H1 (cell line): ENCODE measurements at places on chromosomes 12 and 14. TPM values are rescaled to one million over a fixed set of nuclear protein-coding genes. Genes with fewer than 3 reads are reported as not detected.

DNA sequence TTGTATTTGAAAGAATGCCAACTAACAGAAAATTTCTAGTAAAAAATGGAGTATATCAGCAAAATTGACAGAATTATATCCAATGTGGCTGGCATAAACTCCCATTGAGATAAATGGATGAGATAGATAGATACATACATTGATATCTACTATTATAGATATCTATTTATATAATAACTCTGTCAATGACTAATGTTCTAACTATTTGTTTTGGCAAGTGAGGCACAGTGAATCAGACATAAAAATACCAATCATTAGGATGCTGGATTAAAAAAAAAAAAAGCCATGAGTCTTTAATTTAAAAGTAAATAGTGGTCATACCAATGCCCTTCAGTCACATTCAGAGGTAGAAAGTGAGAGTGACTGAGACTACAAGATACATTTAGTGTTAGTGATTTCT is 33.7 kb upstream of the GLIPR1 start:
- no peak for DNase-seq

DNA sequence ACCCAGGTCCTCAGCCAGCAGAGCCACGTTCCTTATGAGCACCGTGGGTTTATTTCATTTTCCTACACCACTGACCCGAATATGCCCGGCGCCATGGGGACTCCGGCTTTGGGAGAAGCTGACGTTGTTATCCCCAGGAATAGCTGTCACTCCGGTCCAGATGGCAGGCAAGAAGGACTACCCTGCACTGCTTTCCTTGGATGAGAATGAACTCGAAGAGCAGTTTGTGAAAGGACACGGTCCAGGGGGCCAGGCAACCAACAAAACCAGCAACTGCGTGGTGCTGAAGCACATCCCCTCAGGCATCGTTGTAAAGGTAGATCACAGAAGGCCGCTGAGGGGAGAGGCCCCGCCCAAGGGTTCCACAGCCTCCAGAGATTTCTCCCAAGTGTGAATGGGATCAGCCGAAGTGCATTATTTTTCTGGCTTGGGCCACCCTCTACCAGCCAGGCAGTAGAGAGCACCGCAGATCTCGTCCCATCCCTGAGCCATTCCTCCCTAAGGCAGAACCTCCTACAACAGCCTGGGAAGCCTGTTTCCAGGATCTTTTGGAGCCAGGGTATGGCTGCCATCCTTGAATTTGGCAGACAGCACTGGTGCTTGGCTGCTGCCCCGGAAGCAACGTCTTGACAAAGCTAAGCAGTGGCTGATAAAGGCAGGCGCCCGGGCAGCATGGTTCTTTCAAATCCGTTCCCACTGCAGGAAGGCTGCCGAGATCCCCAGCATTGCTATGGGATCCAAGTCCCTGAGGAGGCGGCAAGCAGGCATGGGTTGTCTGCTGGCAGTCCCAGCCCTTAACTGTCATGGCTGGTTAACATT is 17.8 kb downstream of the CDK2AP1 start:
- no peak for DNase-seq

- DNase-seq: no peak
Measured at GRCh38 chr12:28585146-28585545, 394.9 kb downstream of the CCDC91 start.

DNA sequence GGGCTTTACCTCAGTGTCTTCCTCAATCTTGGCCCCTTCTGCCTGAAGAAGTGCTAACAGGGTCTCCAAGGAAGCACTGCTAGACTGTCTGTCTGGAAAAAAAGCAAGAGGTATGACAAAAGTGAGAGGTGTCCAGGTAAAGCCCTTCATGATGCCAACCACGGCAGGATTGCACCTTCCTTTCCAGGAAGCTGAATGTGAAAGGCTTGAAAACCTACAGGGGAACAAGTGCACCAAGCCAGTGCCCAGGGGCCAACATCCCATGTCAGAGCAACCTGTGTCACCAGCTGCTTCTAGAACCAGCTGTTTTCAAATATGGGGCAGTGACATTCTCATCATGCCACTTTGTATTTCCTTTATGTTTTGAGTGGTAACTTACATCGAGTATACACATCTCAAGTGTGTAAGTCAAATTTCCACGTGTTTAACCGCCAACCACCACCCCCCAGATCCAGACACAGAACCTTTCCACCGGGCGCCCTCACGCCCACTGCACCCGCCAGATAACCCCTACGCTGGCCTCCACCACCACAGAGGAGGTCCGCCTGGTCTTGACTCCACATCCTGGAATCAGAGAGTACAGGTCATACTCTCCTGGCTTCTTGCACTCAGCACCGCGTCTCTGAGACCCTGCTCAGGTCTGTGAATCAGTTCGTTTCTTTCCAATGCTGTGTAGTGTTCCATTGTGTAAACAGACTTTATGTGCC is 27.3 kb downstream of the VPS37B start:
- no peak for DNase-seq

- DNase-seq: no peak
Measured at GRCh38 chr12:81888961-81889360, 129.8 kb upstream of the PPFIA2 start.

DNA sequence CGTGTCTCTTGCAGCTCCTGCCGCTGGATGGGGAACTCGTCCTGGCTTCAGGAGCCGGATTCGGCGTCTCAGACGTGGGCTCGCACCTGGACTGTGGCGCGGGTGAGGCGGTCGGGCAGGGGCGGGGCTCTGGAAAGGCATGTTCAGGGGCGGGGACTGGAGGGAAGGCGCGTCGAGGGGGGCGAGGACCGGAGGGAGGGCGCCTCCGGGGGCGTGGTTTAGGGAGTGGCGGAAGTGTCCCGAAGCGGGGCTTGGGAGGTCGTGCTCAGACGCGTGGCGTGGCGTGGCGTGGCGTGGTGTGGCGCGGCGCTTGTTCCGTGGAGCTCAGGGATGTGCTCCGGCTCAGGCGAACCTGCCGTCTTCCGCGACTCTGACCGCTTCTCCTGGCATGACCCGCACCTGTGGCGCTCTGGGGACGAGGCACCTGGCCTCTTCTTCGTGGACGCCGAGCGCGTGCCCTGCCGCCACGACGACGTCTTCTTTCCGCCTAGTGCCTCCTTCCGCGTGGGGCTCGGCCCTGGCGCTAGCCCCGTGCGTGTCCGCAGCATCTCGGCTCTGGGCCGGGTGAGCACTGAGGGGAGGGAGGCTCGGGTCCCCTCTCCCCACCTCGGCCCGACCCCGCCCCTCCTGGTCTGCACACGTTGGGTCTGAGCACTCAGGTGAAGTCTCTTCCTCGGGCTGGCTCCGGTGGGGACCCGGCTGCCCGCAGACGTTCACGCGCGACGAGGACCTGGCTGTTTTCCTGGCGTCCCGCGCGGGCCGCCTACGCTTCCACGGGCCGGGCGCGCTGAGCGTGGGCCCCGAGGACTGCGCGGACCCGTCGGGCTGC is 6.2 kb downstream of the AMN start:
- DNase-seq: peak; percentile 93

- peak; percentile 85 for DNase-seq
Measured at GRCh38 chr12:52082988-52083637, 3.6 kb downstream of the SMIM41 start.

- no peak for DNase-seq
Measured at GRCh38 chr12:117968151-117968789, 520 bp downstream of the KSR2 start.

- no peak for DNase-seq
Measured at GRCh38 chr12:103780992-103781391, 60.0 kb downstream of the NT5DC3 start.

The CABP1 gene
- total RNA-seq: 7.4 and 8.5 TPM in 2 replicates

GRCh38 chr12:52204095-52204930 is 12.5 kb upstream of the KRT80 start:
- no peak for DNase-seq

- no peak for DNase-seq
Measured at GRCh38 chr12:131793243-131794022, 34.8 kb upstream of the MMP17 start.

DNA sequence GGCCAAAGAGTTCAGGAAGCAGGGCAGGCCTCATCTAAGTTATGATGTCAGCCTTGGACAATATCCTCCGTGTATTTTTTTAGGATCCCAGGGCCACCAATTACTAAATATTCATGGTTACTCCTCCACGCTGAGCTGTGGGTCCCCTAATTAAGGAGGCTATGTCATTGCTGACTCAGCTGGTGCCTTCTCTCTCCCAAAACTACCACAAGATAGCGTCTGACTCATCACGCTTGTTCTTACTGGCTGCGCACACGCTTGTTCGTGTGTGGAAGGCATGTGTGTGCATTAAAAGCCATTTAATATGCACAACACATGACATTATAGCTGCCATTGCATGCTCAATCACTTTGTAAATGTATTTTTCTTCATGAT is 78.3 kb downstream of the GSC start:
- no peak for DNase-seq

DNA sequence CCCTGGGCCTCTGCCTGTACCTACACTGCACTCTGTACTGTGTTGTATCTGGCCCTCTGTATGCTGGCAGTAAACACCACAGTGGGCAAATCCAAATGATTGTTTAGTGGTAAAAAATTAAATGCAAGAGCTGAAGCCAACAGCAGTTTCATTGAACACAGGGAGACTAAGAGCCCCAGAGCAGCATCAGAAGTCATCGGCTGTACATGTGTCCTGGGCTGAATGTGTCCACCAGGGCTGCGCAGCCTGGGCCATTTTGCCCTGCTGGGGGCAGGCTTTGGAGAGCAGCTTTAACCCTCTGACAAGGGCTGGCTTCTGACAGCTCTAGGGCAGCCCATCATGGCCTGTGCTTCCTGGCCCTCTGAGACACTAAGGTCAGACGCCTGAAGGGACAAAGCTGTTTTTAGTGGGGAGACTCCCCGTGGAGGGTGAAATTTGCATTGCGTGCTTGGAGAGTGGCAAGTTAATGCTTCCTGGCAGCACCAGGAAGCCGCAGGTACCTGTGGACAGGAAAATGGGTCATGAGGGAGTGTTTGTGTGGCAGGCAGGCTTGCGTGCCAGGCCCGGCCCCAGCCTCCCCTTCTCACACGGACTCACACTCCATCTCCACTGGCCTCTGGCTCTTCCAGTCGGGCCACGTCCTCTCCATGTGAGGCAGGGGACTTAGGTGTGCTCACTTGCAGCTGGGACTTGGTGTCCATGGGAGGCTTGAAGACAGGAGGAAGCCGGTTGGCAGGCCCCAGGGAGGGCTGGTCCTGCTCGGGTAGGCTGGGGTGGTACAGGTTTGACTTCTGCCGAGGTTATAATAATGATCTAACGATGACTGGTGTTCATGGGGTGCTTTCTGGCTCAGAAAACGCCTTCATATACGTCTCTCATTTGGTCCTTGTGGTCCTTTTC is 150.1 kb downstream of the TSPAN9 start:
- DNase-seq: no peak

GRCh38 chr12:124497658-124498057 is 69.8 kb downstream of the NCOR2 start:
- DNase-seq: no peak

GRCh38 chr14:24036169-24036962 is 15.4 kb upstream of the CARMIL3 start:
- DNase-seq: no peak

GRCh38 chr14:100830681-100831080 is 4.8 kb downstream of the MEG3 start:
- no peak for DNase-seq

GRCh38 chr12:68158432-68158831 is 1.1 kb downstream of the IFNG start:
- DNase-seq: no peak

The NKX2-1 gene
- total RNA-seq: not detected in 2 replicates

The MSRB3 gene
- 1.2 and 2.2 TPM in 2 replicates for total RNA-seq

GRCh38 chr14:50936016-50936340 is 8.3 kb downstream of the PYGL start:
- DNase-seq: no peak

The TAS2R9 gene
- not detected in 2 replicates for total RNA-seq

The ITGA7 gene
- 76.4 and 86.1 TPM in 2 replicates for total RNA-seq

DNA sequence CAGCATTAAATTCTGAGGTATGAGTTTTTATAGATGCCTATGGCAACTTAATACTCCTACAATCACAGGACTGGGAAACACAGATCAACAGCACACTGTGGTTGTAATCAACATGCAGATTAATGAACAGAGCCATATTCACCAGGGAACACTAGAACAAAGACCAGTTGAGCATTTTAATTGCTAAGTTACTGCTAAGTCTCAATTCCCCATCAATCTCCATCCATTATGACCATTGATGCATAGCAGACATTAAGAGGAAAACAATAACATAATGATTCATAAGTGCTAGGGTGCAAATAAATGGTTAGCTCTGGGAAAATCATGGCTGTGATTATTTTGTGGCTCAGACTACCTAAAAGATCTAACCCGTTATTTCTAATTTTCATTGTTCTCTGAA is 505.6 kb downstream of the TRHDE start:
- no peak for DNase-seq

GRCh38 chr12:117100251-117100650 is 1.0 kb upstream of the TESC start:
- no peak for DNase-seq

GRCh38 chr12:65609359-65609771 is 214.9 kb upstream of the HMGA2 start:
- no peak for DNase-seq

- no peak for DNase-seq
Measured at GRCh38 chr14:65237941-65238340, 135.6 kb upstream of the MAX start.

The PPTC7 gene
- 15.9 and 16.0 TPM in 2 replicates for total RNA-seq

GRCh38 chr12:118145798-118146156 is 9.9 kb downstream of the PEBP1 start:
- no peak for DNase-seq
